ENCODE measurements at places on chromosomes 3 and 15.

- ATAC-seq = no peak
Observed at GRCh38 chr3:56188201-56188600, 280.1 kb downstream of the ERC2 start.

- ATAC-seq = peak; percentile 68
Observed at GRCh38 chr3:178823591-178824246, 247.9 kb downstream of the ZMAT3 start.

- no peak for ATAC-seq
Observed at GRCh38 chr15:61141497-61142125, 87.5 kb downstream of the RORA start.

DNA sequence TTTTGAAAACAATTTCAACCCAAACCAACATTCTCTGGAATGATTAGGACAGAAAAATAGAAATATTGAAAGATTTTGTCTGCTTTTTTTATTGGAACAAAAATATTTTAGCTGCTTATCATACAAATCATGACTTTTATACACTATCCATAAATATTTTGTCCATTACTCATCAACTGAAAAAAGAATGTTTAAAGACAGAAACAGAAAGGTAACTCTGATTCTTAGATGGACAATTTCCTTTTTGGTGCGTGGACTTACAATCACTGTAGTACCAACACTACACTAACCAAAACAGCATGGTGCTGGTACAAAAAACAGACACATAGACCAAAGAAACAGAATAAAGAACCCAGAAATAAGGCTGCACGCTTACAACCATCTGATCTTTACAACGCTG is 582.8 kb upstream of the CCDC54 start:
- ATAC-seq = no peak

GRCh38 chr15:101201411-101202174 is 50.3 kb downstream of the CHSY1 start:
- ATAC-seq = peak; percentile 97

GRCh38 chr3:8282541-8283165 is 219.0 kb upstream of the LMCD1 start:
- peak; percentile 52 for ATAC-seq

DNA sequence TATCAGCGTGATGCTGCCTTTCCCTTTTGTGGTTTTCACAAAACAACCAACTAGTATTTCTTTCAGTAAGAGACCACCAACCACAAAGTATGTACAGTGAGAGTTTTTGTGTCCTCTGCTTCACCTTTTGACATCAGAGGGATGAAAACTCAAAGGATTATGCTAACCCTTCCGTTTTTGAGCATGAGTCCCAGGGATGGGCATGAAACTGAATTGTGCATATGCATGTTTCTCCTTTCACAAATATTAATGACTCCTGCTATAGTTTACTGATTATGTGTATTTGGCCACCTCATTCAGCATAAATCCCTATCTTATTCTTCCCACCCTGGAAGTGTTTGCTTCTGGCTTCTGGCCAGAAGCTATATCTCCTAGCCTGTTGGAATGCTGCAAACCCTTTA is 59.2 kb downstream of the RSRC1 start:
- peak; percentile 89 for ATAC-seq

DNA sequence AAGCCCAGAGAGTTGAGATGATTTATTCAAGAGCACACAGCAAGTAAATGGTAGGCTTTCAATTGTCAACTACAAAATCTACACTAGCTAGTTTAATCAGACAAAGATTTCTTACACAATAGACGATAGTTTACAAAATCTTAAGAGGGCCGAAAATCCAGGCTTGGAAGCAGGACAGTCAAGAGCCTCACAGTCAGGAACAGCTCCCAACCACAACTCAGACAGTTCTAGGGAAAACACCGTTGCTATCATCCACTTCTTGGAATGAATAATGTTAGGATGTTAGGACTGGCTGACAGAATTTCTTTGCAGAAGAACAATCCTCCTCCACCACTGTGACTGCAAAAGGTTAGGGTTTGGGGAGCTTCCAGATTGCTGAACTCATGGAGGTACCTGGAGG is 290.8 kb upstream of the ZPLD1 start:
- no peak for ATAC-seq

- ATAC-seq = no peak
Observed at GRCh38 chr3:42443292-42443691, 32.9 kb upstream of the LYZL4 start.

DNA sequence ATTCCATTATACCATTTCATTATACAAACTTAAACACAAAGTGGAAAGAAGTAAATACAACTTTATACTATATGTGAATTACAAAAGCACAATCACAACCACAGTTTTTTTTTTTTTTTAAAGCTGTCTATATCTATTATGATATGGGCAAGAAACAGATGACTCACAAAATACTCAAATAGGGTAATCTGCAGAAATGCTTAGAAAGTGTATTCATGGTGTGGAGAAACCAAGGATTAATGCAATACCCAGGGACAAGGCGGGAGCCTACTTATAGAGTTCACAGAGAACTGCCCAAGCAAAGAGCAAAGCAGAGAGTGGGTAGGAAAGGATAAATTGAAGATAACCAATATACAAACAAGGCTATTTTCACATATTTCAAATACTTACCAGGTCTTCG is 332.0 kb downstream of the FHIT start:
- no peak for ATAC-seq

- peak; percentile 20 for ATAC-seq
Observed at GRCh38 chr3:99637368-99638111, 854 bp upstream of the COL8A1 start.

- ATAC-seq = no peak
Observed at GRCh38 chr3:182879031-182879611, 85.8 kb downstream of the ATP11B start.

DNA sequence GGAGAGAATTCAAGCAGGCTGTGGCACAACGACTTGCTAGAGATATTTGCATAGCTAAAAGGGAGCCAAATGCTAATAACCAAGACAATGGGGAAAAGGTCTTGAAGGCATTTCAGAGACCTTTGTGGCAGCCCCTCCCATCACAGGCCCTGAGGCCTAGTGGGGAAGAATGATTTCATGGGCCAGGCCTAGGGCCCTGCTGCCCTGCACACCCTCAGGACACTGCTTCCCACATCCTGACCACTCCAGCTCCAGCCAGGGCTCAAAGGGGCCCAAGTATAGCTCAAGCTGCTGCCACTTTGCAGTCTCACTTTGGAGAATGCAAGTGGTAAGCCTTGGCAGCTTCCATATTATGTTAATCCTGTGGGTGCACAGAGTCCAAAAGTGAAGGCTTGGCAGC is 21.5 kb upstream of the PTPN23 start:
- ATAC-seq = no peak

GRCh38 chr3:117989982-117990381 is 1044.7 kb downstream of the IGSF11 start:
- no peak for ATAC-seq

DNA sequence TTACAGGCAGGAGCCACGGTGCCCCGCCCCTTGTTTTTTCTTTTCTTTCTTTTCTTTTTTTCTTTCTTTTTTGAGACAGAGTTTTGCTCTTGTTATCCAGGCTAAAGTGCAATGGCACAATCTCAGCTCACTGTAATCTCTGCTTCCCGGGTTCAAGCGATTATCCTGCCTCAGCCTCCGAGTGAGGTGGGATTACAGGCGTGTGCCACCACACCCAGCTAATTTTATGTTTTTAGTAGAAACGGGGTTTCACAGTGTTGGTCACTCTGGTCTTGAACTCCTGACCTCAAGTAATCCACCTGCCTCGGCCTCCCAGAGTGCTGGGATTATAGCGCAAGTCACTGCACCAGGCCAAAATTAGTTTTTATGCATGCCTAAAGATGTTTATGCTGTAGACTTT is 2.5 kb downstream of the RPL35A start:
- ATAC-seq = no peak

All from motor neuron (in vitro differentiated cells).